ENCODE measurements at places on chromosomes 13 and 19.

GRCh38 chr13:64332048-64332447, 2898.1 kb downstream of the PCDH9 start:
- no peak for DNase-seq

DNA sequence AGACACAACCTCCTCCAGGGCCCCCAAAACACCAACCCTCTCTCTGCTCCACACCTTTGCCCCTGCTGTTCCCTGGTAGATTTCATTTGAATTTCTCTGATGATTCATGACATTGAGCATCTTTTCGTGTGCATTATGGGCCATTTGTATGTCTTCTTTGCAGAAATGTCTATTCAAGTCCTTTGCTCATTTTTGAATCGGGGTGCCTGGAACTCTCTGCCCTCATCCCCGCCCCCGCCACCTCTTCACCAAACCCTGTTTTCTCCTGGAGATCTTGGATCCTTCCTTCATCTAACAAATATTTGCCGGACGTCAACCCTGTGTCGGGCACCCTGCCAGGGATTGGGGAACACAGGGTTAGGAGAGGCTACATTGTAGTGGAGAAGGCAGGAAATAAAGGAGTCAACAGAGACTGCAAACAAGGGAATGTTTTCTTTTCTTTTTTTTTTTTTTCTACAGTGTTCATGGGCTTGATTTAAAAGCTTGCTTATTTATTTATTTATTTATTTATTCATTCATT, 25.5 kb upstream of the SLC1A5 start:
- DNase-seq = no peak

DNA sequence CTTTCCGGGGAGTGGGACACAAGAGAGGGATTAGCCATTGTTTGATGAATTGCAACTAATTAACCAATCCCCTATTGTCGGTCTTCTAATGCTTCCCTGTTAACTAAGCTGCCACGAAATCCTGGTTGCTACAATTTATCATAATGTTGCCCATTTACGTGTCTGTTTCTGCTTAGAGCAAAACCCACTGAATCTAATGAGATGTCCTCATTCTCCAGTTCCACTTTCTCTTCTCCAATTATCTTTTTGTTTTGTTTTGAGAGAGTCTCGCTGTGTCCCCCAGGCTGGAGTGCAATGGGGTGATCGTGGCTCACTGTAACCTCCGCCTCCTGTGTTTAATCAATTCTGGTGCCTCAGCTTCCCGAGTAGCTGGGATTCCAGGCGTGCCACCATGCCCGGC, 5.2 kb upstream of the DPP9 start:
- DNase-seq = no peak

DNA sequence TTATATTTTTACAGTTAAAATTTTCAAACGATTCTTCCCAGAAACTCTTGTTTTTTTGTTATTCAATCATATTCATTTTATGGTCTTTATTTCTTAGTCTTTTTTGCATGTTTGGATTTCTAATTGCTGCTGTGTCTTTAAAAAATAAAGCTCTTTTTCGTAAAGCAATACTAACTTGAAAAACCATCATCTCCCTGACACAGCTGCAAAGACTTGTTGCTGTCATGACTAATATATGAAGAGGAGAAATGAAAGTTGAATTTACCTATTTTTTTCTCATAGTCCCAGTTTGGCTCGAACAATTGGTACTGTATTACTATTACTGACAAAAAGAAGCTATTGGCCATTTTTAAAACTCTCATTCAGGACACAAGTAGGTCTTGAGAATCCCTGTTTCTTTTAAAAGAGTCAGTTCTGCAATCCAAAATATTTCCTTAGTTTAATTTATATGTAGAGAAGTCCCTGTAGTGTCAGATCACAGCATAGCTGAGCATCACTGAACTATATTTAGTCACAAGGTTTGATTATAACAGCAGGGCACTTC, 12.1 kb upstream of the SPART start:
- no peak for DNase-seq

DNA sequence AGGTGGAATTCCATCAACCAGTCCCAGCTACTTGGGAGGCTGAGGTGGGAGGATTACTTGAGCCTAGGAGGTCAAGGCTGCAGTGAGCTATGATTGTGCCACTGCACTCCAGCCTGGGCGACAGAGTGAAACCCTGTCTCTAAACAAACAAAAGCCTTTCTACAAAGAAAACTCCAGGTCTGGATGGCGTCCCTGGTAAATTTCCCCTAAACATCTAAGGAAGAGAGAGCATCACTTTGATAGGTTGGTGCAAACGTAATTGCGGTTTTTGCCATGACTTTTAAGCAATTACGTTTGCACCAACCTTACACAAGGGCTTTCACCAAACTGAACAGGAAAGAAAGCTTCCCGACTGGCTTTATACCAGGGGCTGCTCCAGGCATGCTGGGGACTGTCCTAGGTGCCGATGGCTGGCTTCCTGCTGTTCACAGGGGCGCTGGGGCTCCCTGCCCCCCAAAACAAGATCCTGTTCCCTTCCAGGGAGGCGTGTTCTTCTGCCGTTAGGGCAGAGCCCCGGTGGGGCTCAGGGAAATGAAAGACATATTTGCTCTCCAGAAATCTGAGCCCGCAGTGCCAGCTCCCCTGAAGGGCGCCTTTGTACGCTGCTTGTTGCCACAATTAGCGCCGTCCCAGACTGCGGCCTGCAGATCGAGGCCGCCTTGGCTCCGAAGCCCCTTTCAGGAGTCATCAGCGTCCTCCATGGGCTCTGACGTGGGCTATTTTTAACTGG, 38.7 kb upstream of the KLF2 start:
- no peak for DNase-seq

GRCh38 chr13:44440046-44440608, 66.5 kb downstream of the SERP2 start:
- no peak for DNase-seq

Data from activated CD4-positive, alpha-beta T cell treated with anti-CD3 and anti-CD28 coated beads, Interleukin-2, amount 50 U/mL, for 48 hours (primary cell).